Endodermal cell (in vitro differentiated cells): ENCODE measurements at places on chromosomes 5 and 9. TPM values are rescaled to one million over a fixed set of nuclear protein-coding genes. Genes with fewer than 3 reads are reported as not detected.

Gene TEX10
- total RNA-seq = 33.1 to 49.5 TPM (median 44.7 TPM) in 3 replicates

Gene ENHO
- 14.5 and 18.8 TPM in 2 replicates for total RNA-seq

Gene PIP5KL1
- 9.3 to 26.0 TPM (median 13.0 TPM) in 3 replicates for total RNA-seq

Gene TAS2R1
- not detected in 2 replicates for total RNA-seq

Gene ANXA1
- 8.9 and 12.4 TPM in 2 replicates for total RNA-seq

Gene SPATA31C1
- total RNA-seq = not detected in 3 replicates

Gene CBY3
- not detected in 2 replicates for total RNA-seq

Gene HK3
- total RNA-seq = not detected in 3 replicates

Gene TMOD1
- 3.6 to 6.1 TPM (median 4.1 TPM) in 3 replicates for total RNA-seq

Gene ADAMTS6
- 4.0 to 4.3 TPM (median 4.1 TPM) in 3 replicates for total RNA-seq

Gene HEMGN
- total RNA-seq = not detected in 2 replicates

Gene FEM1C
- total RNA-seq = 14.4 to 33.7 TPM (median 15.5 TPM) in 3 replicates

Gene HDAC3
- total RNA-seq = 78.9 to 184 TPM (median 80.2 TPM) in 3 replicates

Gene PNPLA7
- 2.0 to 2.3 TPM (median 2.2 TPM) in 3 replicates for total RNA-seq

Gene SEMA5A
- total RNA-seq = 69.4 to 93.3 TPM (median 77.8 TPM) in 3 replicates
